NCI-H187 (cell line): ENCODE measurements at places on chromosomes 13 and 19.

- DNase-seq = no peak
Observed at GRCh38 chr19:10271543-10272086, 695 bp downstream of the ICAM1 start.

DNA sequence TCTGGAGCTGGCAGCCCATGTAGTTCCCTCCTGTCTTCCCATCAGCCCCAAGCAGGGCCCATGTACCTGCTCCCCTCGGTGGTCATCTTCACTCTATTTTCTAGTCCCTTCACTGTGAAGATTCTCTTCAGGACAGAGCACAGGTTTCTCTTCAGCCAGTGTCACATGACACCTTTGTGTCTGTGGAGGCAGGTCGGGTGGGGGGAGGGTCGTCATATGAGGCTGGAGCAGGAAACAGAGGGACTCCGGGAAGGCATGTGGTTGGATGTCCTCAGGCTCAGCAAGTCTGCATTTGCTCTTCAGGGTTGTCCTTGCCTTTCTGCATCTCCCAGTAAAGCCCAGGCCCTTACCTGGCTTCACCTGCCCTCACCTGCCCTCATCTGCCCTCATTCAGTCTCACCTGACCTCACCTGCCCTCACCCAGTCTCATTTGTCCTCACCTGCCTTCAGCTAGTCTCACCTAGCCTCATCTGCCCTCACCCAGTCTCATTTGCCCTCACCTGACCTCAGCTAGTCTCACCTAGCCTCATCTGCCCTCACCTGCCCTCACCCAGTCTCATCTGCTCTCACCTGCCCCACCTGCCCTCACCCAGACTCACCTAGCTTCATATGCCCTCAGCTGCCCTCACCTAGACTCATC lies 120.3 kb downstream of the ZDHHC20 start:
- DNase-seq = no peak

DNA sequence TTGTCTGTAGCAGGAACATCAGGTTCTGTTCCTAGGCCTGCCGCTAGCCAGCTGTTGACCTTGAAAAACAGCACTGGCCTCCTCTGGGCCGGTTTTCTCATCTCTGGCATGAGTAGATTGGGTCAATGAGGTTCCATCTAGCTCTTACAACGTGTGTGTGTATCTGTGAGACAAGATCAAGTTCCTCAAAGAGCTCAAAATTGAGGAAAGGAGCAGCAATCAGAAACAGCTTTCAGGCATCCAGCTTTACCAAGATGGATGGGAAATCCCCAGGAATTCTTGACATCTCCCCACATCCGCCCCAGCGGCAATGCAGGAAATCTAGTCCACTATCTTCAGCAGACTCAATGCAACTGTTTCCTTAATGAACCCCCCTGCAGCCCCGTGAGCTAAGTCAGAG lies 4.9 kb downstream of the FLT1 start:
- no peak for DNase-seq

DNA sequence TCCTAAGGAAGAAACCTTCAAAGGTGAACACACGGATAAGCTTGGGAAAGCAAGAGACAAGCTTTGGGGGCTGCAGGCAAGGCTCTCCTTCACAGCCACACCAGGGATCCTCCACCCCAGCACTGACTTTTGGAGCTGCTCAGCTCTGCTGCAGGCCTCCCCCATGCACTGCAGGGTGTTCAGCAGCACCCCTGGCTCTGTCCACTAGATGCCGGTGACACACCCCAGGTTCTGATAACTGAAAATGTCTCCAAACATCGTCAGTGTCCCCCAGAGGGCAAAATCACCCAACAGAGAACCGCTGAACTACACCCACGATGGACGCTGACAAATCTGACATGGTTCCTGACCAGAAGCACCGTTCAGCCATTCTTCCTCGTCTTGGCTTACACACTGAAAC lies 90.5 kb downstream of the STK24 start:
- DNase-seq = no peak

- DNase-seq = no peak
Observed at GRCh38 chr19:43675269-43675879, 5.4 kb upstream of the PLAUR start.

DNA sequence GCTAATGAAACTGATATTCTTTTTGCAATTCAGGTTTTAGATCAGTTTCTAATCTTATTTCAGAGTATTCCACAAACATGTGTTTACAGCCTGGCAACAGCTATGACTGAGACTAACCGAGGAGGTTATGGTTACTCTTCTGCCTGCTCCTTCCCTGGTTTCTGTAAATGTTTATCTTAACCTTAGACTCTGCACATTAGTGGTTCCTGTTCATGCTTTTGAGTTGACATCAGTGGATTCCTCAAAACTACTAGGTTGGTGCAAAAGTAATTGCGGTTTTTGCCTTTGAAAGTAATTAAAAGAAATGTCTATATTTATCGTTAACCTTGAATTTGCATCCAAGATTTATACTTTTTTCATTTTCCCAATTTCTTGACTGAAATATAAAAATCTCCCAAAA lies 237.0 kb upstream of the TSHZ3 start:
- no peak for DNase-seq

- no peak for DNase-seq
Observed at GRCh38 chr13:80096383-80096782, 244.5 kb downstream of the SPRY2 start.

DNA sequence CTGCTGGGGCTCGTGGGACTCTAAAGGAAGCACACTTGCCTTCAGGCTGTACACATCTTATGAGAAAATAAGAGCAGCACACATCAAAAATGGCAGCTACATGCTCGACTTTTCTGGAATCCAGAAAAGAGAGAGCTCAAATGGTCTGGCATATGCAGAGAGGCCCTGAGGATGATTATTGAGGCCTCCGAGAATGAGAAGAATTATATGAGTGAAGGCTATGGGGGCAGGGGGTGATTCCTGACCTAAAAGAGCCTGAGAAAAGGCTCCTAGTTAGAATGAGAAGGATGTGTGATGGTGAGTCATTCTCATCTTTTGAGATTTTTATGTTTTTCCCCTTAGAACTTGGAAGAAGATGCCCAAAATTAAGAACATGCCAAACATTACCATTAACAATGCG lies 97.1 kb downstream of the HSPH1 start:
- DNase-seq = no peak

- DNase-seq = no peak
Observed at GRCh38 chr13:38528986-38529385, 157.9 kb upstream of the FREM2 start.

DNA sequence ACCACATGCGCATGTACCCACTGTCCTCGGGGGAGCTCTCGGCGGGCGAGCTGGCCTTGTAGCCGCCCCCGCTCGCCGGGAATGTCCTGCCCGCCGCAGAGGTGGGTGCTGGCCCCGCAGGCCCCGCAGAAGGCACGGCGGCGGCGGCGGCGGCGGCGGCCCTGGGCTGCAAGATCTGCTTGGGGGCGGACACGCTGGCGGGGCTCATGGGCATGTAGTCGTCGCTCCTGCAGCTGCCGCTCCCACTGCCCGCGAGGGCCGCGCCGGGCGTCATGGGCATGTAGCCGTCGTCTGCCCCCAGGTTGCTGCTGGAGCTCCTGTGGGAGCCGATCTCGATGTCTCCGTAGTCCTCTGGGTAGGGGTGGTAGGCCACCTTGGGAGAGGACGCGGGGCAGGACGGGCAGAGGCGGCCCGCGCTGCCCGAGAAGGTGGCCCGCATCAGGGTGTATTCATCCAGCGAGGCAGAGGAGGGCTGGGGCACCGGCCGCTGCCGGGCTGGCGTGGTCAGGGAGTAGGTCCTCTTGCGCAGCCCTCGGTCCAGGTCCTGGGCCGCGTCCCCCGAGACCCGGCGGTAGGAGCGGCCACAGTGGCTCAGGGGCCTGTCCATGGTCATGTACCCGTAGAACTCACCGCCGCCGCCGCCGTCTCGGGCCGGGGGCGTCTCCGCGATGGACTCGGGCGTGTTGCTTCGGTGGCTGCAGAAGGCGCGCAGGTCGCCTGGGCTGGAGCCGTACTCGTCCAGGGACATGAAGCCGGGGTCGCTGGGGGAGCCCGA lies 2.4 kb downstream of the IRS2 start:
- DNase-seq = no peak

DNA sequence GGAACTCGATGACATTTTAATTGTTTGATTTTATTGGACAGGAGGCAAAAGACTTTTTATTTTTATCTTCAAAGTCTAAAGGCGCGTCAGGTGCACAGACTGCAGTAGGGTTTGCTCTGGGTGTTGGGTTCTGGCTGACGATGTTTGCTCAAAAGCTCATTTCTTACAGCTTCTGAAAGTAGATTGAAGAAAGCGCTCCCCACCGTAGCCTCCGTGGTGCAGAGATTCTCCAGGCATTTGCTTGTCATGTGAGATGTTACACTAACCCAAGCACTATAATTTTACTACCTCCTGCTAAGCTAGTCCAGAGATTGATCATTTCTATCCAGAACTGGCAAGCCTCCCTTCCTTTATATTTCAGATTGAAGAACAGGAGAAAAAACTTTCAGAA lies 14.5 kb upstream of the ATP11A start:
- DNase-seq = no peak

DNA sequence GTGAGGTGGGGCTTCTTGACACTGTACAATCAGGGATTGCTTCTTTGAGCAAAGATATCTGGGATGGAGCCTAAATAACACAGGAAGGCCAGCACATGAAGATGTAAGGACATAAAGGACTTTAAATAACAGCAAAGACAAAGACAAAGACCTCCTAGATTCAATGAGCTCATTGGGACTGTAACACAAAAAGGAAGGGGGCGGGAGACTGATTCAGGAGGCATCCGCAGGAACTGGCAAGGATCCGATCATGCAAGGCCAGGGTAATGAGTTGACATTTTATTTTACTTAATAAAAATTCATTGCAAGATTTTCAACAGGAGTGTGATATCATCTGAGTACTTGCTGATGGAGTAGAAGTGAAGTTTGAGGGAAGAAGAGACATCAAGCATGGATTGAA lies 121.5 kb downstream of the LHFPL6 start:
- DNase-seq = no peak
